ENCODE measurements at places on chromosomes 12 and 14. TPM values are rescaled to one million over a fixed set of nuclear protein-coding genes. Genes with fewer than 3 reads are reported as not detected.

Gene BRAP
- total RNA-seq, result 20.3 TPM

- H3K27me3 ChIP-seq, result no peaks in the 10 kb centered on the region
- no peaks in the 10 kb centered on the region for H3K36me3 ChIP-seq
- no peak overlapping the region for H3K4me3 ChIP-seq
- peaks cover 13% of the 10 kb centered on the region for H3K4me1 ChIP-seq
These were observed 103.7 kb downstream of the SRGAP1 start for GRCh38 chr12:63948211-63948610.

DNA sequence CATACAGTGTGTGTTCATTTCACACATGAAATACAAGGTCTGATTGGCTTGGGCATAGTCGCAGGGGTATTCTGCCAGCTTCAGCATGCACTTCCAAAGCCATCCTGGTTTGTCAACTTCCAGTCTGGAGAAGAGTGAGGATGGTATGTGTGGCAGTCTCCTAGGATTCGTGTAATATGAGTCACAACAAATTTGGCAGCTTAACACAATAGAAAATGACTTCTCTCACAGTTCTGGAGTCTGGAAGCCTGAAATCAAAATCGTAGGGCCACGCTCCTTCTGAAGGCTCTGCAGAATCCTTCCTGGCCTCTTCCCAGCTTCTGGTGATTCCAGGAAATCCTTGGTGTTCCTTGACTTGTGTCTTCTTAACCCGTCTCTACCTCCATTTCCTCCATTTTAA lies 167.5 kb downstream of the PPM1H start:
- no peak overlapping the region for H3K4me3 ChIP-seq
- peaks cover 7% of the 10 kb centered on the region for H3K27me3 ChIP-seq
- H3K36me3 ChIP-seq, result no peaks in the 10 kb centered on the region
- DNase-seq, result no peak

- no peaks in the 10 kb centered on the region for H3K36me3 ChIP-seq
- H3K4me1 ChIP-seq, result no peaks in the 10 kb centered on the region
- no peak for DNase-seq
These were observed 13.9 kb upstream of the KRR1 start for GRCh38 chr12:75525263-75525662.

DNA sequence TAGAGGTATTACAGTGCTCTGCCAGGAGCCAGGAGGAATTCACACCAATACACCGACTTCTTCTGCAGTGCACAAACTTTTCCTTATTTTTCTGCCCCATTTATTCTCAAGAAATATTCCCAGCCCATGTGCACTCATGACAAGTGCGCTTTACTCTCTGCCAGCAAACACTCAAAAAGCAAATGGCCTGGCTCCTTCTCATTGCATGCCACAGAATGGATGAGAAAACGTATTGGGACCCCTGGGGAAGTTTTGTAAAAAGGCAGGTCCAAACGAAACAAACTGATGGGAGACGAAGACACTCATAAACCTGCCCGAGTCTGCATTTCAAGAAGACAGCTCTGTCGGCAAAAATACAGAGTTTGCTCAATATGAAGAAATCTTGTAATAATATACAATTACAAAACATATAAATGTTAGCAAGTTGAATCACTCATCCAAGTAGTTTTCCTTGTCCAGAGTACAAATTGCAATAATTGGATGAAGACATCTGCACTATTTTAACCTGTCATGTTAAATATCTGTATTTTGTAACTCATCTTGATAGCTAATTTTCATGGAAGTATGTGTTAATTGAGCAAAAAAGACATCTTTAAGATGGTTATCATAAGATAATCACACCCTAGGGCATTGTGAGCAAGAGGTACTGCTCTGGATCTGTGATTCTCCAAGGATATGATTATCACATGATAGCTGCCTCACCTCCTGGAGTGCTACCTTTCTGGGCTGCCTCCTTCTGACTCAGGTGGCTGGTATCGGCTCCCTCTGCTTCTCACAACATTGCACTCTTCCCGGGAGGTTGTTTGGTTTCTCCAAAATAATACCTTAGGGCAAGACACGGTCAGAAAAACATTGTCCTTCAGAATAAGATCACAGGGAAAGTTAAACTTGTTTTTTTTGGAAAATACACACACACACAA lies 260.8 kb upstream of the G2E3 start:
- no peak overlapping the region for H3K27ac ChIP-seq
- no peak for DNase-seq
- H3K36me3 ChIP-seq, result no peaks in the 10 kb centered on the region
- H3K4me3 ChIP-seq, result no peak overlapping the region
- no peaks in the 10 kb centered on the region for H3K4me1 ChIP-seq

GRCh38 chr14:23481362-23481970 lies 12.0 kb downstream of the NGDN start:
- no peak overlapping the region for H3K27ac ChIP-seq
- peaks cover 12% of the 10 kb centered on the region for H3K36me3 ChIP-seq
- H3K4me1 ChIP-seq, result peaks cover 35% of the 10 kb centered on the region
- H3K27me3 ChIP-seq, result no peaks in the 10 kb centered on the region
- no peak overlapping the region for H3K4me3 ChIP-seq

Gene BEST3
- 0.83 TPM for total RNA-seq

DNA sequence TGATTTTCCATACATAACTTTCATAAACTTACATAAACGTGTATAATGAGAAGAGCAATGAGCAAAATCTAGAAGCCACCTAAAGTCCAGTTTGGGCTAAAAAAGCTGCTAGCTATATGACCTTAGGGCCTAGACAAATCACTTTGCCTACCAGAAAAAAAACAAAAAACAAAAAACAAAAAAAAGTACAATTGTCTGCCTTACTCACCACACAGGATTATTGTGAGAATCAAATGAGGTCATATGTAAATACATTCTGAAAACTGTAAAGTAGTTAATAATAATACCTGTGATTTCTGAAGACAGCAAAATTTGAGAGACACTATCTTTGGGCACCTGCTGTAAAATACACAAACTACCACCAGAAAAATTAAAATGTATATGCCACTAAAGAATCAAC lies 4.2 kb downstream of the ATP2B1 start:
- H3K27ac ChIP-seq, result no peak overlapping the region
- H3K27me3 ChIP-seq, result no peaks in the 10 kb centered on the region
- no peak for DNase-seq
- H3K4me1 ChIP-seq, result peaks cover 7% of the 10 kb centered on the region
- H3K4me3 ChIP-seq, result no peak overlapping the region
- H3K36me3 ChIP-seq, result no peaks in the 10 kb centered on the region

Gene SLC35F4
- total RNA-seq, result 2.4 TPM

- H3K4me3 ChIP-seq, result peak overlapping the region; percentile 85
- no peaks in the 10 kb centered on the region for H3K36me3 ChIP-seq
These were observed 1.9 kb downstream of the PRKD1 start for GRCh38 chr14:29925736-29926135.

GRCh38 chr14:66496188-66496807 lies 10.1 kb downstream of the CCDC196 start:
- DNase-seq, result no peak
- no peak overlapping the region for H3K27ac ChIP-seq
- no peak overlapping the region for H3K4me3 ChIP-seq

Gene CCDC175
- total RNA-seq, result 1.1 TPM

DNA sequence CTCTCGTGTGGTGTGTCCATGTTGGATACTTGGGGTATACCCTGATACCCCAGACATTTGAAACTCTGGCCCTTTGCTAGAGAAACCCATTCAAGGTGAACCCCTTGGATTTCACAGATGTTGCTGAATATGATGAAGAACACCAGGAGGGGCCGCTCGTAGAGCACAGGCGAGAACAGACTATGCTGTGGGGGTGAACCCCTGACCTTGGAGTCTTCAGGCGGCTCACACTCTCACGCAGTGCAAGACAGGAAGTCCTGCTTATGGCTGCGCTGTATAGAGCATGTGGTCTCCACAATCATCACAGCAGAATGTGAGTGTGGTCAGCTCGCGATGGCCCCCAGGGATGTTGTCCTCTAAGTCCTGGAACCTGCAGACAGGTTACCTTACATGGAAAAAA lies 60.4 kb downstream of the SLC15A4 start:
- no peak for DNase-seq
- no peak overlapping the region for H3K4me3 ChIP-seq

GRCh38 chr14:22168092-22168955 lies 420.7 kb downstream of the DAD1 start:
- no peaks in the 10 kb centered on the region for H3K4me1 ChIP-seq
- no peak for DNase-seq
- H3K4me3 ChIP-seq, result no peak overlapping the region
- H3K27me3 ChIP-seq, result no peaks in the 10 kb centered on the region
- H3K36me3 ChIP-seq, result no peaks in the 10 kb centered on the region
- H3K27ac ChIP-seq, result no peak overlapping the region

- H3K4me1 ChIP-seq, result no peaks in the 10 kb centered on the region
- no peak for DNase-seq
- H3K27me3 ChIP-seq, result no peaks in the 10 kb centered on the region
- no peak overlapping the region for H3K27ac ChIP-seq
These were observed 758.0 kb downstream of the BCL11B start for GRCh38 chr14:98514016-98514415.

GRCh38 chr12:71954083-71954778 lies 15.6 kb downstream of the TPH2 start:
- H3K27me3 ChIP-seq, result no peaks in the 10 kb centered on the region
- no peak overlapping the region for H3K4me3 ChIP-seq
- H3K36me3 ChIP-seq, result no peaks in the 10 kb centered on the region
- no peak overlapping the region for H3K27ac ChIP-seq

- peak overlapping the region; percentile 98 for H3K27ac ChIP-seq
- H3K27me3 ChIP-seq, result no peaks in the 10 kb centered on the region
- no peak for DNase-seq
- H3K4me3 ChIP-seq, result peak overlapping the region; percentile 94
These were observed 514 bp upstream of the LARP4 start for GRCh38 chr12:50400104-50400637.

DNA sequence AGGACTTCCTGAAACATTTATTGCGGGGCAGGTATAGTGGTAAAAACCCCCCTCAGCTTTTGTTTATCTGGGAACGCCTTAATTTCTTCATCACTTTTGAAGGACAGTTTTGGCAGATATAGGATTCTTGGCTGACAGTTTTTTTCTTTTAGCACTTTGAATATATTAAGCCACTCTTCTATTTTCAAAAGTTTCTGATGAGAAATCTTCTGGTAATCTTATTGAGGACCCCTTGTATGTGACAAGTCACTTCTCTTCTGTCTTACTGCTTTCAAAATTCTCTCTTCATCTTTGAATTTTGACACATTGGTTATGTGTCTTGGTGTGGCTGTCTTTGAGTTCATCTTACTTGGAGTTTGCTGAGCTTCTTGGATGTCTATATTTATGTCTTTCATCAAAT lies 59.1 kb downstream of the ATP23 start:
- no peaks in the 10 kb centered on the region for H3K36me3 ChIP-seq
- no peaks in the 10 kb centered on the region for H3K27me3 ChIP-seq
- no peak for DNase-seq

Gene TPH2
- 1.8 TPM for total RNA-seq

Gene GALNT6
- 1.2 TPM for total RNA-seq

- no peaks in the 10 kb centered on the region for H3K36me3 ChIP-seq
- peak overlapping the region; percentile 71 for H3K4me3 ChIP-seq
- H3K4me1 ChIP-seq, result peaks cover 9% of the 10 kb centered on the region
- no peak for DNase-seq
- no peaks in the 10 kb centered on the region for H3K27me3 ChIP-seq
These were observed 925 bp downstream of the DICER1 start for GRCh38 chr14:95156161-95157047.

DNA sequence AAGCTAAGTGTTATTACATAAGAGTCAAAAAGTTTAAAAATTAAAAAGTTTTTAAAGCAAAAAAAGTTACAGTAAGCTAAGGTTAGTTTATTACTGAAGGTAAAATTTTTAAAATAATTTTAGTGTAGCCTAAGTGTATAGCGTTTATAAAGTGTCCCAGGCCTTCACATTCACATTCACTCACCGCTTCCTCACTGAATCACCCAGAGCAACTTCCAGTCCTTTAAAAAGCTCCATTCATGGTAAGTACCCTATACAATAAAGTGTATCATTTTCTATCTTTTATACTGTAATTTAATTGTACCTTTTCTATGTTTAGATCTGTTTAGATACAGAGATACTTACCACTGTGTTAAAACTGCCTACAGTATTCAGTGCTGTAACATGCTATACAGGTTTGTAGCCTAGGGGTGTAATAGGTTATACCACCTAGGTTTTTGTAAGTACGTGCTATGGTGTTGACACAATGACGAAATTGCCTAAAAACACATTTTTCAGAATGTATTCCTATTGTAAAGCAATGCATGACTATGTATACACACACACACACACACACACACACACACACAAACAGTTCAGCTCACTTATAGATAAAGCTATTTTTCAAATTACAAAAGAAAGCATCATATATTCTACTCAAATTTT lies 3.7 kb downstream of the CLEC14A start:
- peaks cover 15% of the 10 kb centered on the region for H3K4me1 ChIP-seq
- H3K27ac ChIP-seq, result no peak overlapping the region
- H3K27me3 ChIP-seq, result peaks cover 18% of the 10 kb centered on the region
- no peak overlapping the region for H3K4me3 ChIP-seq
- DNase-seq, result no peak

DNA sequence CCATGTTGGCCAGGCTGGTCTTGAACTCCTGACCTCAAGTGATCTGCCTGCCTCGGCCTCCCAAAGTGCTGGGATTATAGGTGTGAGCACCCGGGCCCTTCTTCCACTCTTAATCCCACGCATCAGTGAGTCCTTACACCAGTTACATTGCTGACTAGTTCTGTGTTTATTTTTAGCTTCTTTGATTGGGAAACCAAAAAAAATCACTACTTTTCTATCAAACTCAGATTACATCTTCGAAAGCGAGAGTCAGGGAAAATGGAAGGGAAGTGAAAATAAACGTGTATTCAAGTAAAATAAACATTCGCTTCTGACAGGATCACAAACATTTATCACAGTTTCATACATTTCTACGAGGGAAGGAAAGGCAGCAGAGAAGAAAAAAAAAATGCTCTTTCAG lies 32.2 kb downstream of the FGD6 start:
- DNase-seq, result no peak
- no peak overlapping the region for H3K4me3 ChIP-seq
- no peaks in the 10 kb centered on the region for H3K4me1 ChIP-seq
- no peak overlapping the region for H3K27ac ChIP-seq
- H3K27me3 ChIP-seq, result no peaks in the 10 kb centered on the region

Gene C12orf54
- 0.40 TPM for total RNA-seq

- no peaks in the 10 kb centered on the region for H3K4me1 ChIP-seq
- H3K36me3 ChIP-seq, result peaks cover 2% of the 10 kb centered on the region
- H3K4me3 ChIP-seq, result no peak overlapping the region
These were observed 123.7 kb downstream of the KIF21A start for GRCh38 chr12:39319180-39319579.
